ENCODE measurements at places on chromosomes 12 and 14. TPM values are rescaled to one million over a fixed set of nuclear protein-coding genes. Genes with fewer than 3 reads are reported as not detected.

DDX47 gene
- 87.3 TPM for polyA plus RNA-seq

- DNase-seq: no peak
These were observed 54.6 kb upstream of the USP44 start for GRCh38 chr12:95605875-95606274.

- DNase-seq: no peak
These were observed 10.3 kb downstream of the ZFYVE21 start for GRCh38 chr14:103725739-103726395.

GRCh38 chr12:106246891-106247673 is 738 bp downstream of the CKAP4 start:
- peak; percentile 67 for DNase-seq

PACS2 gene
- 21.7 TPM for polyA plus RNA-seq

DNA sequence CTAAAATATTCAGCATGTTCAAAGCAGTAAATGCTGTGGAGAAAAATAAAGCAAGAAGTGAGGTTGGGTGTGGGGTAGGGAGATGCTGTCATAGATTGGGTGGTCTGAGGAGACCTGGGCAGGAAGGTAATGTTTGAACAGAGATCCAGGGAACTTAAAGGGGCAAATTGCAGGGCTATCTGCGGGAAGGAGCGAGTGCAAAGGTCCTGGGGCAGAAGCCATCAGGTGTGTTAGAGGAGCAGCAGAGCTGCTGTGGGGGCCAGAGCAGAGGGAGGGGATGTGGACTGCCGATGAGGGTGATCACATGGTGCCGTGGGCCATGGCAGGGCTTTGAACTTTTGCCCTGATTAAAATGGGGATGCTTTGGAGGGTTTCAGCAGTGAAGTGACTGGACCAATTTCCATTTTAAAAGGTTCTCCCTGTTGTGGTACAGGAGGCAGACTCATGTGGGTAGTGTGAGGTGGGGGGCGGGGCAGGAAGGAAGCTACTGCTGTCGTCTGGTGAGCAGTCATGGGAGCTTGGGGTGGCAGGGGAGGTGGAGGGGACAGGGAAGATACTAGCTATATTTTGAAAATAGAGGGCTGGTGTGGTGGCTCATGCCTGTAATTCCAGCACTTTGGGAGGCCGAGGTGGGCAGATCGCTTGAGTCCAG is 145.0 kb downstream of the AACS start:
- DNase-seq: no peak

GALNT16 gene
- polyA plus RNA-seq: 3.4 TPM

GRCh38 chr14:38189930-38190726 is 17.6 kb upstream of the SSTR1 start:
- DNase-seq: no peak

GRCh38 chr12:108310489-108310888 is 28.6 kb downstream of the CMKLR1 start:
- no peak for DNase-seq

GLT1D1 gene
- polyA plus RNA-seq: not detected

NEDD8 gene
- polyA plus RNA-seq: 589 TPM

SLC25A21 gene
- 0.89 TPM for polyA plus RNA-seq

C14orf180 gene
- not detected for polyA plus RNA-seq

DNA sequence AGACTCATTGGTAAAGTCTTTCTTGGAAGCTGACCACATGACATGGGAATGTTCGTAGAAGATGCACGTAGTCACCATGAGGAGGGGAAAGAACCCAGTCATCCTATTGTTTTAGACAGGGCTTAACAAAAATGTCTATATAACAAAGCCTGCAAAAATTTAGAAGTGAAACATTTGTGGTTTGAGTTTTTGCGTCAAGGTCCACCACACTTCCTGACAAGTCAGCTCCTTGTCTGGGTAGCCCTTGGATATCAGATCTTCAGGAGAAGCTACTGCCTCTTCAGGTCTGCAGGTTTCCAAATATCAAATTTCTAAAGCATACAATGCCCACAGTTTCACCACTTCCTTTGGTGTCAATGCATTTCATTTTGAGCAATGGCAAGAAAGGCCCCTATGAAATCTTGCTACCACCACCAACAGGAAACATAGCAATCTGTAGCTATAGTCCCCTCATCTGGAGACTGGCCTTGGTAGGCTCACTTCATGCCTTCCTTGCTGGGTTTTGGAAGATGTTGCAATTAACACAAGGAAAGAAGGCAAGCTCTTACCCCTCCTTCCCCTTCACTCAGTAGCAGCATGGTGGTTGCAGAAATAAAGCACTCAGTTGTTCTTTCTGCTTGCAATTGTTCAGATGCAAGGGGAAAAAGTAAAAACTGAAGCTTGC is 235.2 kb downstream of the PCNX1 start:
- no peak for DNase-seq

- DNase-seq: peak; percentile 81
These were observed 136.6 kb upstream of the ATXN7L3B start for GRCh38 chr12:74401035-74401434.

GRCh38 chr12:93127582-93128331 is 198.7 kb upstream of the EEA1 start:
- peak; percentile 15 for DNase-seq

DNA sequence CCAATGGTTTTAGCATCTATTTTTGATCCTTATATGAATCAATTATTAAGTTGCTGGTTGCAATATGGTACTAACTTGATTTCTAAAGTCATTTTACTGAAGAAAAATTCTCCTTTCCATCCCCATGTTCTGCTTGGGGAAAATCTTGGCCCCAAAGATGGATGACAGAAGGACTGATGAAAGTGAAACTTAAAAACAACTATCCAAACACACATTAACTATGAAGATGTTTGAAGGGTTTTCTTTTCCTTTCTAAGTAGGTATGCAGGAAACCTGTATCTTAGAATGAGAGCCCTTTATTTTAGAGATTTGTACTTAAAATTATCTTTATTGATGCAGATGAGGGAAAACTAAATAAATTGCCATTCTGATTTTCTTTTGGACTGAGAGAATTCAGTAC is 5.9 kb downstream of the C12orf71 start:
- DNase-seq: no peak

DNA sequence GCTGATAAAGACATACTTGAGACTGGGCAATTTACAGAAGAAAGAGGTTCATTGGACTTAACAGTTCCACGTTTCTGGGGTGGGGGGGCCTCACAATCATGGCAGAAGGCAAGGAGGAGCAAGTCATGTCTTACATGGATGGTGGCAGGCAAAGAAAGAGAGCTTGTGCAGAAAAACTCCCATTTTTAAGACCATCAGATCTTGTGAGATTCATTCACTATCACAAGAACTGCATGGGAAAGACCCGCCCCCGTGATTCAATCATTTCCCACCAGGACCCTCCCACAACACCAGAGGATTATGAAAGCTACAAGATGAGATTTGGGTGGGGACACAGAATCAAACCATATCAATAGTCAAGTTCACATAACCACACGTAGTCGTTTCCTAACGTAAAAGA is 85.5 kb downstream of the USP15 start:
- DNase-seq: no peak

SLC17A8 gene
- not detected for polyA plus RNA-seq

- peak; percentile 71 for DNase-seq
These were observed 238.5 kb downstream of the RBM19 start for GRCh38 chr12:113727651-113728061.
